Left lung (tissue), 14 donors: ENCODE measurements at places on chromosomes 2 and 18. TPM values are rescaled to one million over a fixed set of nuclear protein-coding genes. Genes with fewer than 3 reads are reported as not detected.

GKN1 gene
- not detected for total RNA-seq

DNA sequence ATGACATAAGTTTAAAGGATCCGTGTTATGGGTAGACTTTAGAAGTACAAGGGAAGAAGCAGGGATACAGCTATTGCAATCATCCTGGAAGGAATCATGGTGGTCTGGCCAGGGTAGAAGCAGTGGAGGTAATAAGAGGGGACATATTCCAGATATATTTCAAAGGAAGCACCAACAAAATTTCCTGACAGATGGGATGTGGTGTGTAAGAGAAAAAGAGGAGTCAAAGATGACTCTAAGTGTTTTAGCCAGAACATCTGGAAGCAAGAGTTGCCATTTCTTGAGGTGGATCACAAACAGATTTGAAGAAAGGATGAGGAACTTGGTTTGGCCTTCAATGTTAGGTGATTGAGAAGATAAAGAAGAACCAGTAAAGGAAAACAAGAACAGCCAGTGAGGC is 133.1 kb upstream of the CTAGE1 start:
- H3K36me3 ChIP-seq, result no peaks in the 10 kb centered on the region
- DNase-seq, result no peak
- no peak overlapping the region for H3K4me3 ChIP-seq
- H3K27ac ChIP-seq, result no peak overlapping the region
- no peaks in the 10 kb centered on the region for H3K4me1 ChIP-seq

FNDC4 gene
- 4.4 TPM for total RNA-seq

GRCh38 chr18:53991805-53992204 is 232.7 kb downstream of the MBD2 start:
- H3K4me1 ChIP-seq, result no peaks in the 10 kb centered on the region
- no peak overlapping the region for H3K27ac ChIP-seq
- DNase-seq, result no peak
- H3K4me3 ChIP-seq, result no peak overlapping the region

DNA sequence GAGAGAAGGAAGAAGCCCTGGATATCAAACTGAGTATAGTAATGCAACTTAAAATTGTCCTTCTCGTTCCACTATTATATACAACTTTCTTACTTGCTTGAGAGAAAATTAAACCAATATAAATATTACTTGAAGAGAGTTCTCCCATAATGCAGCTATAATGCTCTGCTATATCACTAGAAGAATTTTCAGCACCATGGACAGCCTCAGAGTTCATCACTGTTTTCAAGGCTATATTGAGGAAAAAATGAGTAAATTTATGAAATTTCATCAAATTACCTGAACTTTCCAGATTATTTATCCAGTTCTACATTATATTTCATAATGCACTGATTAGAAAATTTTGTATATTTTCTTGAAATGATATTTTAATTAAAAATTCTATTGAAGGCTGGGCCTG is 1053.5 kb upstream of the FAM98A start:
- H3K36me3 ChIP-seq, result no peaks in the 10 kb centered on the region
- peak; percentile 28 for DNase-seq
- no peak overlapping the region for H3K4me3 ChIP-seq
- H3K27ac ChIP-seq, result no peak overlapping the region

DSC2 gene
- total RNA-seq, result 21.0 TPM

IGFBP2 gene
- total RNA-seq, result 48.9 TPM

TANC1 gene
- 40.1 TPM for total RNA-seq

- H3K36me3 ChIP-seq, result no peaks in the 10 kb centered on the region
- DNase-seq, result no peak
- no peak overlapping the region for H3K4me3 ChIP-seq
These were observed 159.8 kb downstream of the KLHL29 start for GRCh38 chr2:23544589-23545295.

ANKRD23 gene
- total RNA-seq, result 3.0 TPM

DNA sequence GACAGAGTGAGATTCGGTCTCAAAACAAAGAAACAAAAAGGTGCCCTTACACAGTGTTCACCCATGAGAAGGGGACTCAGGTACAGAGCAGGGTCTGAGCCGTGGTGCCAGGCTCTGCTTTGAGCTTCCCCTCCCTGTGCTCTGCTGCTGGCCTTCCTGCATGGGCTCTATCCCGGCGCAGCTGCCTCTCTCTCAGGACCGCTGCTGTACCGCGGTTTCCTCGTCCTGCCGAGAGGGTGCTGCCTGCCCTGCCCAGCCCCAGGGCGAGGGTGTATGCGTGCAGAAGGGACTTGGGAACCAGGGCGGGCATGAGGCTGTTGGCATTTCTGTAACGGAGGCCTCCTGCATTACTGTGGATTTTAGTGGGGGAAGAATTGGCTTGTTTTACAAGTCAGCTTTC is 30.1 kb downstream of the SH3RF3 start:
- no peak for DNase-seq
- no peak overlapping the region for H3K4me3 ChIP-seq
- no peak overlapping the region for H3K27ac ChIP-seq
- H3K36me3 ChIP-seq, result no peaks in the 10 kb centered on the region
- no peaks in the 10 kb centered on the region for H3K27me3 ChIP-seq

DNA sequence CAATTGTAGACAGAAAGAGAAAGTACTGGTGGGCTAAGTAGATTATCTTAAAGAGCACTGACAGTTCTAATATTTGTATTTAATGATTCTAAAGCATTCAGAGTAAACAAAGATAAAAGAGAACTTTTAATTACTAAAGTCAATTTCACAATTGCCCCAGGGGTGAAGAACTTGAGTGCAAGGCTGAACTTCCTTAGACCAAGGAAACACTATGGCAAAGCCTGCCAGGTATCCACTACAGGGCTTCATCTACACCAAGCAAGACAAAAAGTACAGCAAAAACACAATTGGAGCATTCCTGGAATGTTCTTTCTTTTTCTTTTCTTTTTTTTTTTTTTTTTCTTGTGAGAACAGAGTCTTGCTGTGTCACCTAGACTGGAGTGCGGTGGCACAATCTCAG is 46.9 kb upstream of the NDUFV2 start:
- peaks cover 13% of the 10 kb centered on the region for H3K4me1 ChIP-seq
- H3K4me3 ChIP-seq, result no peak overlapping the region
- H3K27me3 ChIP-seq, result no peaks in the 10 kb centered on the region
- no peak for DNase-seq
